ENCODE measurements at places on chromosomes 2 and 18.

DNA sequence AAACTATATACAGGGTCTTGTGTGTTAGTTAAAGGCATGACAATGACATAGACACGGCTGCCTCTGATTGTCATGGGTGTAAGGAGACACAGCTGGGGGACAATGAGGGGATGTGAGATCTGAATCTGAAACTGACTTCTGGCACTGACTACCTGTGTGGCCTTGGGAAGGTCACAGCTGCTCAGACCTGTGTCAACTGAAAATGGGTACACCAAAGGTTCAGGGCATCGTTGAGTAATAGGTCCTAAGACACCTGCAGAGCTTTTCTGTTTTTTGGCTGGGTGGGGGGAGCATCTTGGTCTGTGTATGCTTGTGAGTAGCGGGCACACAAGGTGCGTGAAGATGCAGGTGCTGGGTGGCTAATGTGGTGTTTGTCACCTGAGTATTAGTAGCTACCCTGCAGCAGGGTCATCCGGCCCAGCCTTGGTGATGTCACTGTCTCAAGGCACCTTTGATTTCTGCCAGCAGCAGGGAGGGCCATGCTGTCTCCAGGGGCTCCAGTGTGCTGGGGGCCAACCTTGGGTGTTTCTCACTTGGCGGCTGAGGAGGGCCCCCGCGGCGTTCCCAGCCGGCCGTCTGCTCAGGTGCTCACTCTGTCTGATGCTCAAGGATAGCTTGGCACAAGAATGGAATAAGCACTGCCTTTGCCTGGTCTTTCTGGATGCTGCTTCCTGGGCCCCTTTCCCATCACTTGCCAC, 53.1 kb upstream of the HS6ST1 start:
- no peak for DNase-seq

DNA sequence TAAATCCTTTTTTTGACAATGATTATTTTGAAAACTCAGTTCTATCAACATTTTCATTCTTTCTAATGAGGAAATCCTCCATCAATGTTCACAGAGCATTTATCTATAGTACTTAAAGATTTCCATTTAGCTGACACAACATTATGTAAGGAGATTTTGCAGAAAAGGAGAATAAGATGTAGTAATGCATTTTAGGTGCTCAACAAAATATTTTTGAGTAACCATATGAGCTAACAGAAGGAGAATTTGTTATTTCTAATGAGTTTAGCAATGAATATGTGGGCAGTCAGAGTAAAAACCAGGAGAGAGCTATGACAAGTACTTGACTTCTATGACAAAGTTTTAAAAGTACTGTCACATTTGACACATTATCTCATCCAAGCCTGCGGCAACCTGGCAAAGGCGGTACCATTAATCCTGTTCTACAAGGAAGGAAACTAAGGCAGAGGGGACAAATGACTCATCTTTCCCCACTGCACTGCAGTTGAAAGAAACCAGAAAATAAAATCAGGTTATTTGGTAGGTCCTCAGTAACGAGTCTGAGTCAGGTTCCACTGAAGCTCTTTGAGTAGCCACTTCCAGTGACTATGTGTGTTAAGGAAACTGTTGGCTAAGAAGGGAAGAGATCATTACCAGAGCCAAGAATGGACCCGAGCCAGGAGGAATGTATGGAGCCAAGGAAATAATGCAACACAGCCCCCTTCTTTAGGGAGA, 134.1 kb upstream of the ITGB6 start:
- DNase-seq: no peak

GRCh38 chr2:64115808-64116598, 28.2 kb downstream of the PELI1 start:
- no peak for DNase-seq

- DNase-seq: no peak
Measured at GRCh38 chr2:160373666-160374065, 119.9 kb downstream of the RBMS1 start.

- no peak for DNase-seq
Measured at GRCh38 chr2:8985561-8986326, 17.7 kb downstream of the MBOAT2 start.

DNA sequence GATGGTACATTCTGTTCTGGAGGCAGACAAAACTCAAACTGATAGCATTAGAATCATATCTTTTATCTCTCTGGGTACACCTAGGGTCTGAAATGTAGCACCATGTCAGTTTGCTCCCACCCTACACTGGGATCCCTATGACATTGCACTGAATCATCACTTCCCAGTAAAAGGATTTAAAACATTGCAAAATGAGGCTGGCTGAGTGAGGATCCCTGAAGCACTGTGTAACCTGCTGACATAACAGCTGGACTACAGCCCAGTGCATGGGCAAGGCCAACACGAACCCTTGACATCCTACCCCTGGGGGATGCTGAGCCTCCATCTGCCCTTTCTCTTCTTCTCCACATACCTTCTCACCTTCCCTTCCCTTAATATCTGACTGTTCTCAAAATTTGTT, 253.2 kb downstream of the TTC32 start:
- no peak for DNase-seq

GRCh38 chr2:65554765-65555591, 122.6 kb upstream of the SPRED2 start:
- DNase-seq: no peak

DNA sequence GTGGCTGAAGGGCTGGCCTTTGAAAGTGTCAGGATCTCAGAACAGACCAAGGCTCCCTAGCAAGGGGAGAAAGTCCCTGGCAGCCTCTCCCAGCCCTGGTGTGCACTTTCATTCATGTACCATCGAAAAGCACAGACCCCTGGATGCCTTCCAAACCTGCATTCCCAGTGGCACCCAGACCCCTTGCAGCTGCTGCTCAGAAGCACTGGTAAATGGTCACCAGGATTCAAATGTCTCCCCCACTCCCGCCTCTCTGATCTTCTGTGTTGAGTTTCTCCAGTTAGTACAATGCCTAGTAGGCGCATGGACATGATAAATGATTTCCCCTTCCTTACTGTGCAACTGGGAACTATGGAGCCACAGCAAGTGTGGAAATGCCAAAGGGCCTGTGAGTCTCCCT, 180.0 kb downstream of the GLI2 start:
- no peak for DNase-seq

GRCh38 chr2:199191461-199191860, 266.3 kb downstream of the SATB2 start:
- DNase-seq: no peak

DNA sequence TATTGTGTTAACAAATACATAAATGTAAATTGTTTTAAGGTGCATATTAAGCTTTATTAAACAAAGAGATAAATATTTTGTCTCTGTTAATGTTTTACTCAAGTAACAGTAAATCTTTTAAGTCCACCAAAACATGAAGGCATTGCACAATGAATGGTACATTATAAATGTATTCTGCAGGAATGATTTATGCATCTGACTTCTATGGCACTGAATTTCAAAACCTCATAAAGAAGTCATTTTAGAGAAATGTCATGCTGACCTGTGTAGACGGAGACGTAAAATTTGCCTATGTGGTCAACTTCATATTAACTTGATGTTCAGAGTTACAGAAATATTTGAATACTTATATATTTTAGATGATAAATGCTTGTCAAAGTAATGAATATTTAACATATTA, 194.7 kb downstream of the BABAM2 start:
- DNase-seq: no peak

DNA sequence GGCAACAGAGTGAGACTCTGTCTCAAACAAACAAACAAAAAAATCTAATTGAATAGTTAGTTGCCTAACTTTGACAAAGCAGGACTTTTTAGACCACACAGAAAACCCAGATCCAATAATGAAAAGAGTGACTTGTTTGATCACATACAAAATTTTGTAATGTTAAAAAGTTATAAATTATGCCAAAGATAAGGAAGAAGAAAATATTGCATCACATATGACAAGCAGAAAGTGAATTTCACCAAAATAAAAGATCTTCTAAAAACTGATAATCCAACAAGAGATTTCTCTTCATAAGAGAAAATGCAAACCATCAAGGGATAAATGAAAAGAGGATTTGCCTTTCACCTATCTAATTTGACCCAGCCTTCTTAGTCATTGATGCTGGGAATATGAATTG, 2.8 kb upstream of the RMP24 start:
- DNase-seq: no peak

DNA sequence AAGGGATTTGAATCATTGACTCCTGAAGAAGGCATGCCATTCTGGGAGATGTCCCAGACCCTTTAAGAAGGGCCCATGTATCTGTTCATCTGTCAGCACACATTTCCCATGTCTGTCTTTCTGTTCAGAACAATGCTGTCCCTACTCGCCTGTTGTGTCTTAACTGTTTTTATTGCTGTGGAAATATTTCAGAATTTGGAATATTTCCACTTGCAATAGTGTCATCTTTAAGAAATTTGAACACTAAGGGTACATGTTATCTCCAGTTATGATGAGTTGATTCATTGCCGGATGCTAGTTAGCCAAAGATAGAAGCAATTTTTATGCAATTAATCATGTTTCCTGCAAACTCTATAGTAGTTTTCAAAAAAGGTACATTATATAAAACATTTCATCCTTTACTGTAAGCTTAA, 36.9 kb upstream of the NT5C1B start:
- no peak for DNase-seq

GRCh38 chr18:73774811-73775509, 372.7 kb downstream of the FBXO15 start:
- DNase-seq: no peak

DNA sequence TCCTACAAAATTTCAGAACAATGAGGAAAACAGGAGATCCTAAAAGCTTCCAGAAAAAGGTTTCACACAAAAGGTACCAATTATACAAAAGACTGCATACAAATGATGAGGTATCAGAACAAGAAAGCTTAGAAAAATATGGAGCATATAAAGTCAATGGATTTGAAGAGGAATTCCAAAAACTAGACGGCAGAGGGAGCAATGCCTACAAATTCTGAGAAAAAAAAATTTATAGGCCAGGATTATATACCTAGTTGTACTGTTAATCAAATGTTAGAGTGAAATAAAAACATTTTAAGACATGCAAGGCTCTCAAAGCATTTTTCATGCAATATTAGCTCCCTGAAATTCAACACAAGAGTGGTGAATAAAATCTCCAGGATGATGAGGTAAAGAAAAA, 106.2 kb downstream of the ZRANB3 start:
- no peak for DNase-seq

DNA sequence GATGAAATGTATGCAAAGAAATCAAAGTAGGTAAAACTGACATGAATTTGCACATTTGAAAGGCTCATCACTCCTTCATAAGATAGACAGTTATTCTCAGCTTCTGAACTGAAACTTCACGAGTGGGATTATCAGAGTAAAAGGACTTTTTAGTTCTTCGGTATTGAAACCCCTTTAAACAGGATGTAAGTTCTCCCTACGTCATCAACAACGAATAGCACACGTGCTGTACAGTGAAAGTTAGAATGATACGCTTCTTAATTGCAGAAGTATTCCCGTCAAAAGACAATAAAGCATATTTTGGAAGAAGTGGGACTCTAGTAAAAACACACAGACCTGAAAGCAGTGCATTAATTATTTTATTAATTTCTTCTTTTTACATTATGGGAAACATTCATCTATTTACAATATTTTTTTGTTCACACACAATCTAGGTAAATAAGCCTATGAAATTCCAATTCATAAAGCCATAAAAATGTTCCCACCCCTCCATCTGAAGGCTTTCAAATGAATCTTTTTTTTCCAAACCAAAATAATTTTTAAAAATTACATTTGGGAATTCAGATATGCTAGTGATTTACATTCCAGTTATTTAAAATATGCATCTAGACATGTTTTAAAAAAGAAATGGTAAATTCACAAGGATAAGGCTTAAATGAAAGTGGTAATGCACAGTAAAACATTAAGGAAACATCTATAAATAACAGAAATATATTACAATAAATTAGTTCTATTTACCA, 45.9 kb downstream of the TGIF1 start:
- DNase-seq: no peak

GRCh38 chr2:27291865-27292264, 9.6 kb downstream of the TRIM54 start:
- DNase-seq: no peak

- DNase-seq: no peak
Measured at GRCh38 chr2:237120916-237121315, 35.2 kb downstream of the COPS8 start.

- DNase-seq: no peak
Measured at GRCh38 chr2:31578316-31578715, 2.4 kb downstream of the SRD5A2 start.

DNA sequence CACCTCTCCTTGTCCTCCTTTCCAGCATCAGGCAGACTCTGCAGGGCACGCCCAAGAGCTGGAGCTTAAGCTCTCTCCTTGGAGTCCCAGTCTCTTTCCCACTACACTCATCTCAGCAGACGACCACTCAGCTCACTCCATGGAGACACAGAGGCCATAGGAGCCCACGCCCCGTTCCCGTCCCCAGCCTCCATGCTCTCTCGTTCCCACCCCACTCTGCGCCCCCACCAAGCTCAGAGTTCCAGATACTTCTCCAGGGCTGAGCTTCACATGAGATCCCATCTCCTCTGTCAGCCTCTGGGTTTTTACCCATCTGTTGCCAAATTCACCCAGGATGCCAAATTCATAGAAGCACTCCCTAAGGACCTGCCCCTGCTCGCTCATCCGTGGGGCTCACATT, 87.3 kb downstream of the MALT1 start:
- no peak for DNase-seq

DNA sequence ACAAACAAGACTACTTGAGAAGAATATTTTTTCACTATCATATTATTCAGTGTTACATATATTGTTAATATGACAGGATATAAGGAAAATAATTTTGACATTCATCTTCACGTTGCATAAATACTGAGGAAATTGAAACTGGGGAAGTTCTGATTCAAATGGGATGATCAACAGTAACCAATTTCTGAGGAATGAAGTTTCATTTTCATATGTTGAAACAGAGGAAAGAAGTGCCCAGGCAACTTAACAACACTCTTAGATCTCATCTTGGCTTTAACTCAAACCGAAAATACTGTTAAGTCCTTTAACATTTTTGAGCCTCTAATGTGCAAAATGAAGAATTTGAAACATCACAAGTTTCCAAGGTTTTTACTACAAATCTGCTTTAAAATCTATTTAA, 612.2 kb upstream of the VRK2 start:
- no peak for DNase-seq

DNA sequence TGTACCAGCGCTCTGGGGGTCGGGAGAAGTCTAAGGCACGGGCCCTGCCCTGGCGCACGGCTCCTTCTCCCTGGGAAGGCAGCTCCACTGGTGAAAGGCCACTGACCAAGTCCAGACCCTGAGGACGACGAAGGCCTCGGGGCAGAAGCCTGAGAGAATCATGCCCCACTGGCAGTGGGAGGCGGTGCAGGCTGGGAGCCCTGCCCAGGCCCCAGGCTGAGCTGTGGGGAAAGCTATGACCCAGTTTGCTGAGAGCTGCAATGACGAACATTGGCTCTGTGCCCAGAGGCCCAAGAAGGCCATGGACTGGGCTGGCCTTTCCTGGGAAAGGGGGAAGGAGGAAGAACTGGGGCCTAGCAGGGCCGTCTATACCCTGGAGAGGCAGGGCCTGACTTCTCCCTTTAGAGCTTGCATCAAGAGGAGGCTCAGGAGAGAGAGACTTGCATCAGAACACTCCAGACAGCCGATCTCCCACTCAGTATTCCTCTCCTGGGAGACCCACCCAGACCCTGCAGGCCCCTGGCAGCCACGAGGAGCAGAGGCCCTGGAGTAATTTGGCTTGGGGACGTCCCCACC, 32.9 kb downstream of the HS1BP3 start:
- DNase-seq: peak; percentile 99

GRCh38 chr2:105919826-105920225, 175.1 kb downstream of the NCK2 start:
- no peak for DNase-seq

GRCh38 chr18:50053111-50053510, 141.8 kb downstream of the MYO5B start:
- DNase-seq: no peak

GRCh38 chr2:37779611-37780386, 108.4 kb upstream of the CDC42EP3 start:
- no peak for DNase-seq
